ENCODE measurements at places on chromosomes 12 and 14. TPM values are rescaled to one million over a fixed set of nuclear protein-coding genes. Genes with fewer than 3 reads are reported as not detected.

DNA sequence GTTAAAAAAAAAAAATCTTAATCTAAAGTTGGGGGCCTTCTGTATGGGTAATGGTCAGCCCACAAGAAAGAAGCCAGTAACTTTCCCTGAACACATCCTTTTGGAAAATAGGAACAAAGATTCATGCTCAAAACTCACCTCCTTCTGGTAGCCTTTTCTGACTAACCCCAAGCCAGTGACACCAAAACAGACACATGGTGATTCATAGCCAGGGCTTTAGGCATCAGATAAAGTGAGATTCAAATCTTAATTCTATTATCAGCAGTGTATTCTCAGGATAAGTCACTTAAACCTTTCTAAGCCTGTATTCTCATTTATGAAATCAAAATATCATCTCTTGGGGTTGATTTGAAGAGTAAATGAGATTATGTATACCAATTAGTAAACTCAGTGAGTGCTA lies 4.9 kb downstream of the ATP5MC2 start:
- no peak for DNase-seq

The GLIPR1L2 gene
- 2.7 TPM for total RNA-seq

DNA sequence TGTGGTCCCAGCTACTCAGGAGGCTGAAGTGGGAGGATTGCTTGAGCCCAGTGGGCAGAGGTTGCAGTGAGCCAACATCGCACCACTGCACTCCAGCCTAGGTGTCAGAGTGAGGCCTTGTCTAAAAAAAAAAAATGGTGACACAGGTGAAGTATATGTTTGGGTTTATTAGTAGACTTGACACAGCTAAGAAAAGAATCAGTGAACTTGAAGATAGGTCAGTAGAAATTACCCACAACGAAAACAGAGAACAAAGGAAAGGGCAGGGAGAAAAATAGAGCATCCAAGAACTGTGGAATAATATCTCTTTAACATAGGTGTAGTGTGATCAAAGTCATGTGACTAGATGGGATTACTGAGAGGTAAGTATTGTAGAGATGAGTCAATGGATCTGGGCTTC lies 23.7 kb downstream of the ATF1 start:
- DNase-seq: no peak

DNA sequence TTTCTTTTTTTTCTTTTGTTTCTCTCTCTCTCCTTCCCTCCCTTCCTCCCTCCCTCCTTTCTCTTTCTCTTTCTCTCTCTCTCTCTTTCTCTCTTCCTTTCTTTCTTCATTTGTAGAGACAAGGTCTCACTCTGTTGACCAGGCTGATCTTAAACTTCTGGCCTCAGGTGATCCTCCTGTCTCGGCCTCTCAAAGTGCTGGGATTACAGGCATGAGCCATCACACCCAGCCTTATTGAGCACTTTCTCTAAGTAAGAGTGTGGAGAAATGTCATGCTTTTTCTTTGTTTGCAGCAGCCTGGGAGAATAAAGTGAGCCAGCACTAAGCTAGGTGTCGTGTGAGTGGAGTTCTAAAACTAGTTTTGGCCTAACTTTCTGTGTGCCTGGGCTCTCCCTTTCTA lies 74.0 kb downstream of the TTC7B start:
- DNase-seq: no peak

- no peak for DNase-seq
Observed at GRCh38 chr12:124147575-124147974, 147.3 kb upstream of the RFLNA start.

All from cardiac septum (tissue), 1 donor.